ENCODE measurements at places on chromosomes 13 and 19. TPM values are rescaled to one million over a fixed set of nuclear protein-coding genes. Genes with fewer than 3 reads are reported as not detected.

The CYSLTR2 gene
- 0.33 TPM for total RNA-seq

GRCh38 chr19:39415111-39416046 is 2.9 kb downstream of the PLEKHG2 start:
- DNase-seq: no peak

The BORCS8 gene
- 16.7 TPM for total RNA-seq

DNA sequence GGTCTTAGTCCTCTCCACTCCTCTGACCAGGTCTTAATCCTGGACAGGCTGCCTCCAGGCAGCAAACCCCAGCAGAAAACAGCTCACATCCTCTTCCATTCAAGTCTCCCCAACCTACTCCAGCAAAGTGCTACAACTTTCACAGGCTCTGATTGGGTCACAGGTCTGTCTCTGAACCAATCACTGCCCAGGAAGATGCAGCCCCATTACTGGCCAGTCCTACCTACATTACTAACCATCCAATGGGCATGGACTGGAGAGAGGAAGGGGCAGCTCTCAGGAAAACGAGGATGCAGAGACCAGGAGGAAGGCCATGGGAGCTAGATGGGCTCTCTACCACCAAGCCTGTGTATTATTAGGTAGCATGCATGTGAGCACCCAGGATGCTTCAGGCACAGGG is 12.2 kb downstream of the MED26 start:
- DNase-seq: no peak

- DNase-seq: peak; percentile 82
Measured at GRCh38 chr19:6092329-6093286, 17.7 kb downstream of the RFX2 start.

DNA sequence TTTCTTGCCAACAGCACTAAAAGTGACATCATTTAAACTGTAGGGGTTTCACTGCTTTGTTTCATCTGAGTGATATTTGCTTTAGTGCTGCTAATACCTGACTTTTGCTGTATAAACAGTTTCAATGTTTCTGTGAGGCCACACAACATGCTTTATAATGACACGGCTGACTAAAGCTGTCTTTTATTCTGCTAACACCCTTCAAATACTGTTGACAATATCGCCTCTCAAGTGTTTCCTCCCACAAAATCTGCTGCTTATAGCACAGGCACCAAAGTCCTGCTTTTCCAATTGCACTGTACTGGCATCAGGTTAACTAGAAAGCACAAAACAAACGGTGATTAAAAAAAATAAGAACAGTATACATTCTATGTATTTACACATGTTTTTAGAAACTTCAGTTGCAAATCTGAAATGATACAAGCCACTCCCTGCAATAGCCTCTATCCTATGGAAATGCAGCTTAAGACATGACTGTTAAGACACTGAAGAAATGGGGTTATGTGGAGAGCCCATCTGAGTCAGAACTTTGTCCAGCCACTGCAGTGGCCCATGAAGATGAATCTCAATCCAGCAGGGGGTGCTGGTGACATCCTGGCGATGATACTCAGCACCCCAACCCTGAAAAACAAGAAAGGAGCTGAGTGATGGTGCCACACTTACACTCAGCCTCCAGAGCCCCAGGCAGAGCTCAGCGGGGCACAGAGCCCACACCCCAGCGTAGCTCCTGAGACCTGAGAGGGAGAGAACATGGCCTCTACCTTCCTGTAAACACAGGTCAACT is 29.4 kb downstream of the RFXAP start:
- no peak for DNase-seq

- DNase-seq: no peak
Measured at GRCh38 chr19:11181488-11181887, 15.9 kb downstream of the KANK2 start.

- DNase-seq: no peak
Measured at GRCh38 chr13:38785042-38785441, 98.2 kb downstream of the FREM2 start.

The TNFSF9 gene
- 0.33 TPM for total RNA-seq

GRCh38 chr13:33633701-33634545 is 184.0 kb upstream of the RFC3 start:
- DNase-seq: no peak

The ADAMTSL5 gene
- 2.1 TPM for total RNA-seq

DNA sequence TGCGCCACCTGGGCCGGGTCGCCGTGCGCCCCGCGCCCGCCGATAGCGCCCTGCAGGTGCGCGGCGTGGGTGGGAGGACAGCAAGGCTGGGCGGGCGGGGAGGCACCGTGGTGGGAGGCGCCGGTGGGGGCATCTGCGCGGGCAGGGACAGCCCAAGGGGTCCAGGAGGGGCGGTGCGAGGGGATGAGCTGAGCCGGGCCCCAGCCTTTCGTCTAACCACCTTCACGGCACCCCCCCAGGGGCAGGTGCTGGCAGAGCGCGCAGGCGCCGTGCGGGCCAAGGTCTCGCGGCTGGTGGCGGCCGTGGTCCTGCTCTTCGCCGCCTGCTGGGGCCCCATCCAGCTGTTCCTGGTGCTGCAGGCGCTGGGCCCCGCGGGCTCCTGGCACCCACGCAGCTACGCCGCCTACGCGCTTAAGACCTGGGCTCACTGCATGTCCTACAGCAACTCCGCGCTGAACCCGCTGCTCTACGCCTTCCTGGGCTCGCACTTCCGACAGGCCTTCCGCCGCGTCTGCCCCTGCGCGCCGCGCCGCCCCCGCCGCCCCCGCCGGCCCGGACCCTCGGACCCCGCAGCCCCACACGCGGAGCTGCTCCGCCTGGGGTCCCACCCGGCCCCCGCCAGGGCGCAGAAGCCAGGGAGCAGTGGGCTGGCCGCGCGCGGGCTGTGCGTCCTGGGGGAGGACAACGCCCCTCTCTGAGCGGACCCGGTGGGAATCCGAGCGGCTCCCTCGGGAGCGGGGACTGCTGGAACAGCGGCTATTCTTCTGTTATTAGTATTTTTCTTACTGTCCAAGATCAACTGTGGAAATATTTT is 3.1 kb downstream of the KISS1R start:
- DNase-seq: no peak

DNA sequence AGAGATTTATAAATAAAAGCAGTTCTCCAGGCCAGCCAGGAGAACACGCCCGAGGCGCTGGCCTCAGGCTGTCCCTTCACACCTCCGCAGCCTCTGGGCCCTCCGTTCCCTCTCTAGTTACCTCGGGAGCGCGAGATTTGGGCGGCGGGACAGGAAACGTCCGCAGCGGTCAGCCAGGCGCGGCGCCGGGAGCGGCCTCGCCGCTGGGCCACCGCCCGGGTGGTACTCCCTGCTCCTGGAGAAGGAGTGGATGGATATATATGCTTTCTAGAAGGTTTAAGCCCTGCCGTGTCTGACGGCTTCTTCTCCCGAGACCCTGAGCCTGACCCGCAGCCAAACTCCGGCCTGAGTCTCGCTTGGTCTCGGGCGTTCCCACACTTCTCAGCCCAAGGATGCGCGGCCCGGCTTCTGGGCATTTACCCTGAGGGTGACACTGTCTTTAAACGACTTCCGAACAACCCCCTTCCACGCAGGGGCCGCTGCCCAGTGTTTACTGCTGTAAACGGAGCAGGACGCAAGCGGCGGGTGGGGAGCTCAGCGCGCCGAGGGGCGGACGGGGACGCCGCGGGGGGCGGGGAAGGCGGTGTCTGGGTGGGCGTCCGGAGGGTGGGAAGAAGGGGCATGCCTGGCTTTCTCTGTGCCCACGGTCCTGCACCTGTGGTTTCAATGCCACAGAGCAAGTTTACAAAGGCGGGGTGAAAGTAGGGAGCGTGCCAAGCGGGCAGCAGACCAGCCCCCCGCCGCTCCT is 2.0 kb upstream of the ZIC2 start:
- DNase-seq: peak; percentile 16

DNA sequence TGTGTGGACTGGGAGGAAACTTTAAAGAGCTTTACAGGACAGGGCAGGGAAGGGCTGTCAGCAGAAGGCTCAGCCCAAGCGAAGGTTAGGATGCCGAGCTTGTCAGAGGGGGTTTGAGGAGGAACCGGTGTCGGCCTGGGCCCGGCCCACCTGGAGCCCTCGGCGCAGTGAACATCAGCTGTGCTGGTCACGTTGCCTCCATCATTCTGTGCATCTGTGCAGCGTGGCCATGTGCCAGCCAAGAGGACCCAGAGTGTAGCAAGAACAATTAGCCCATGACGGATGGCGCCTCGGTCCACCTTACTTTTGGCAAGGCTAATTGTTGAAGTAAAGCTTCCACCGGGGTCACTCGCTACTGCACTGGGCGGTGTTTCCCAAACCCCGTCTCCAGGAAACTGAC is 161.4 kb downstream of the PTPRS start:
- DNase-seq: no peak

The IQCN gene
- 9.5 TPM for total RNA-seq

- DNase-seq: no peak
Measured at GRCh38 chr13:41059456-41060081, 1.7 kb upstream of the WBP4 start.
